Dorsolateral prefrontal cortex (tissue), 122 donors: ENCODE measurements at places on chromosomes 16 and 17.

DNA sequence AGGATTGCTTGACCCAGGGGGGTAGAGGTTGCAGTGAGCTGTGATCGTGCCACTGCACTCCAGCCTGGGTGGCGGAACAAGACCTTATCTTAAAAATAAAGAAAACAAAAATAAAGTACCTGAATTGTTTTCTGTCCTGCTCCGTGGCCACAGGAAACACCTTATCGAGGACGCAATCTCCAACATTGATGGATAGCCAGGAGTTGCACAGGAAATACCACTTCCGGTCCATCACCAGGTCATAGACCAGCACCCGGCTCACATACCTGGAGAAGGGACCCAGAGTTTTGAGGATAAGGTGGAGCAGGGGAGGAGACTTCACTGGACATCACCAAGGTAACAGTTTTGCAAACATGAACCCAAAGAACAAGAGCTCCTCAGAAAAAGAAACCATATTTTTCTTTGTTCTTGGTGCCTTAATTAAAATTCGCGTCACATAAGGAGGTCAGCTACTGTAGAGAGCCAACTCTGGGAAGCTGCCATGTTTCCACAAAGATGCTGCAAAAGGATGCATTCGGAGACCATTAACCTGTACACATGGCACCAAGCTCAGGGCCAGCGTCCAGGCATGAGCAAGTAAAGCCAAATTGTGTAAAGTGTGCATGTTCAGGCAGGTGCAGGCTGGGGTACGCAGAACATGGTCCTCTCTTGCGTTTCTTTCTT, 55.6 kb upstream of the GCSH start:
- DNase-seq: no peak

GRCh38 chr16:30621765-30622164, 11.6 kb upstream of the ZNF689 start:
- DNase-seq: no peak

DNA sequence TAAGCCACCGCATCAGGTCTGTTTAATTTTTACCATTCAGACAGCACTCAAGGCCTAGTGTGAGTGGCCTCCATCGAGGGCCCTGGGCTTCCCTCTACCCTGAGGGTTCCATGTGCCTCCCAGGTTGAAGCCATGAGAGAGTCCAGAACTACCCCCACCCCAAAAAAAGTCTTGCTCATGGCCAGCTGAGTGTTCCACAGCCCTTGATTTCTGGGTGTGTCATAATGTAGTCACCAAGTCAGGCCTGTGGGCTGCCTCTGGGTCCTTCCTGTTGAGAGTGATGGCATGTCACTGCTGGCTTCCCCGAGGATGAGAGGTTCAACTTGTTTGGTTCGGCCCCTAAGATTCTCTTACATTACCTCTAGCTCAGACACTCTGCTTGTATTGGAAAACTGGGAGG, 100.6 kb downstream of the PITPNC1 start:
- no peak for DNase-seq

GRCh38 chr16:30893744-30894539, at the start of gene BCL7C:
Gene BCL7C, minus strand, starts transcription at chr16:30894077. Its CDS starts 133 bp downstream, at chr16:30893944.
- DNase-seq: peak; percentile 66

GRCh38 chr17:72950242-72950931, 142.1 kb downstream of the SLC39A11 start:
- DNase-seq: no peak

DNA sequence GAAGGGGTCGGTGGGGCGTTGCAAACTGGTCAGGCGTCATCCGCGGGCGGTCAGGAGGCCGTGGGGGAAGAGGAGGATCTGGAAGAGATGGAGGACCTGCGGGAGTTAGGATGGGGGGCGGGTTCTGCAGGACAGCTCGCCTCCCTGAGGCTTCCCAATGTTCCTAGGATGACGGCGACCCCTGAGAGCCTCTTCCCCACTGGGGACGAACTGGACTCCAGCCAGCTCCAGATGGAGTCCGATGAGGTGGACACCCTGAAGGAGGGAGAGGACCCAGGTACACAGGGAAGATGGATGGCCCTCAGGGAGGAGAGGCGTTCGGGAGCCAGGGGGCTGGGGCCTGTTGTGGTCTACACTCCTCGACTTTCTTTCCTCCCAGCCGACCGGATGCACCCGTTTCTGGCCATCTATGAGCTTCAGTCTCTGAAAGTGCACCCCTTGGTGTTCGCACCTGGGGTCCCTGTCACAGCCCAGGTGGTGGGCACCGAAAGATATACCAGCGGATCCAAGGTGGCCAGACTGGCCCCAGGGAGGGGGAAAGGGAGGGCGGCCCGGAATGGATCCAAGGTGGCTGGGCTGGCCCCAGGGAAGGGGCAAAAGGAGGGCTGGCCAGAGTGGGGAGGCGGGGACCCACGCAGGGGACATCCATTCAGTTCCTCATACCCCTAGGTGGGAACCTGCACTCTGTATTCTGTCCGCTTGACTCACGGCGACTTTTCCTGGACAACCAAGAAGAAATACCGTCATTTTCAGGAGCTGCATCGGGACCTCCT, 839 bp downstream of the PLD2 start:
- DNase-seq: no peak

DNA sequence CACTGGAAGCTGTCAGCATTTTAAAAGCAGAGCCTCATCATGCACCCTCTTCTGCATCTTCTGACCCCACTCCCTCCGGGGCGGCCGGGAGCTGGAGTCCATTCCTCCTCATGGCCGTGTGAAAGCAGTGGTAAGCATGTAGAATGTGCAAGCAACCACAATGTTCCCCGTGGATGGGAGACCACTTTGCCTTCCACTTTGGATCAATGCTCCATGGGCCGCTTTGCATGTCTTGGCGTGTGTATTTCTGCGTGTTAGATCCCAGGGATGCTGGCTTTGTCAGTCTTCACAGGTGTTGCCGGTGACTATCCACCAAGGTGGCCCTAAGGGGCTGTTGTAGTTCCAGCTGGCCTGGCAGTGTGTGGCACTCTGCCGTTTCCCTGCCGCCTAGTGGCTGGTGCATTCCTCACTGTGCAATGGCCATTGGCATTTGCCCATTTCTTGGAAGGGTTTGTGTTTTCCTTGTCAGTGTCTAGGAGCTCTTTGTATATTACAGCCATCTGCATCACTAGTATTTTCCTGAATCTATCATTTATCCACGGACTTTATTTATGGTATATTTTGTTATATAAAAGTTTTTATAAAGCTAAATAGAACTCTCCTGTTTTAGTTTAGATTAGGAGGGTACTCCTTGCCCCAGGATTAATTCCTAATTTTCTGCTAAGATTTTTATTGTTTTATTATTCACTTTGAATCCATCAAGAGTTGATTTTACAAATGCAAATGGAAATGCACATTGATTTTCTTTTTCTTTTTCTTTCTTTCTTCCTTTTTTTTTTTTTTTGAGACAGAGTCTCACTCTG, 5.8 kb upstream of the ALDH3A1 start:
- DNase-seq: peak; percentile 69

DNA sequence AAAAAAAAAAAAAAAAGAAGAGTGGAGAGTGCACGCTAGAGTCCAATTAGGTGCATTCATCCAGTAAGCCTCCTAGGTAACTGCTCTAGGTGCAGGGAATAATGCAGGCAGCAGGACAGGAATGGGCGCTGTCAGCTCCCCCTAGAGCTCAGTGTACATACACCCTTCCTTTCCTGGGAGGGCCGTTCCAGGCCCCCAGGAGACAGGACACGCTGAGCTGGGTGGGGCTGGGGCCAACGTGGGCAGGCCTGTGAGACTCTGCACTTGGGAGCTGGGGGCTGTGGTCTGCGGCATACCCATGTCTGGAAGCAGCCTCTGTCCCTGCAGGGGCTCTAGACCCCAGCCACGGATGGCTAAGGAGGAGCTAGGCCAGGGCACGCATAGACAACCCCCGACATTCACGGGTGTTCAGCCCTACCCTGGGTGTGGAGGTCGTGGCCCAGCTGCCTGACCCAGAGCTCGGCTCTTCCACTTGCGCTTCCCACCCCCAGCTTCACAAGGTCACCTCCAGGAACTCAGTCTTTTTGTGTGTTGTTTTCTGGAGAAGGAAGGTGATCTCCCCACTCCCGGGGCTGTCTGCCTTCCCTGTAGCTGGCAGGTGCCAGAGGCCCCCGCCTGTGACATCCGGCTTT, 1.0 kb upstream of the ANTKMT start:
- DNase-seq: no peak

- no peak for DNase-seq
Observed at GRCh38 chr16:81238296-81239011, at the start of gene BCO1. Gene BCO1, plus strand, starts transcription at chr16:81238689. Its CDS starts 220 bp downstream, at chr16:81238909.

DNA sequence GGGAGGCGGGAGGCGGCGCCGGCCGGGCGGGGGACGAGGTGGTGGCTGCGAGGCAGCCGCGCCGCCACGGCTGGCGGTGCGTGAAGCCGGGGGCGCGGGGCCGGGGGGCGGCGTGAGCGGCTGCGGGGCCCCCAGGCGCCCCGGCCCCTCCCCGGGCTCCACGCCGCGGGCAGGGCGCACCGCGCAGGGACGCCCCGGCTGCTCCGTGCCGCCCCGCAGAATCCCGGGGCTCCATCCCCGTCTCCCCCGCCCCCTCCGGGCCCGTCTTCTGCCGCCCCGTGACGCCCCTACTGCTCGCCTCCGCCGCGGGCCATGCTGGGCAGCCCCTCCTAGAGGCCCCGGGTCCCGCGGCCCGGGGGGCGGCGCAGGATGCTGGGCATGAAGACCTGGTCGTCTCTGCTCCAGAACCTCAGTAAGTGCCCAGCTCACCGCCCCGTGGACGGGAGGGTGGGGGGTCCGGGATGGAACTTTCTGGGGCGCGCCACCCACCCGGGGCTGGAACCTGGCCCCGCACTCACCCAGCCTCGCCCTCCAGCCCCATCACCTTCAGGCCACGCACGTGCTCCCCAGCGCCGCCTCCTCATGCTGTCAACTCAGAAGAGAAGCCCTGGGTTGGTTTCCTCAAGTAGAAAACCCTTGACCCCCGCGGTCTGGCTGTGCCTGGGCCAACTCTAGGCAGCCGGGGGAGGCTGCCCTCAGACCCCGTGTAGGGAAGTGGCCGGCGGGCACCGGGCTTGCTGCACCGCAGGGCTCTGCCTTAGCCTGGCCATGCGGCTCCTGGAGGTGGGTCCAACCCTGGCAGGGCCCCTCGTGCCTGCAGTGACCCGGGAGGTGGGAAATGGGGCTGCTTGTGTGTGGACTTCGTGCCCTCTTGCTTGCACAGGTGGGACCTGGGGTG, 150.2 kb upstream of the GSE1 start:
- no peak for DNase-seq

DNA sequence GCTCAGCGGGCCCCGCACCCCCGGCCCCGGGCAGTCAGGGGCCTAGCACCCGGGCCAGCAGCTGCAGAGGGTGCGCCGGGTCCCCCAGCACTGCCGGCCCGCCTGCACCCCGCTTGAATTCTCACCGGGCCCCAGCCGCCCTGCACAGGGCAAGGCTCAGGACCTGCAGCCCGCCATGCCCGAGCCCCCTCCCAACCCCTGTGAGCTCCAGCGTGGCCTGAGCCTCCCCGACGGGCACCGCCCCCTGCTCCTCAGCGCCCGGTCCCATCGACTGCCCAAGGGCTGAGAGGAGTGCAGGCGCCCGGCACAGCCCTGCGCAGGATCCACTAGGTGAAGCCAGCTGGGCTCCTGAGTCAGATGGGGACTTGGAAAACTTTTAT, 1.7 kb upstream of the BRCA1 start:
- DNase-seq: no peak
